ENCODE measurements at places on chromosomes 5 and 9.

DNA sequence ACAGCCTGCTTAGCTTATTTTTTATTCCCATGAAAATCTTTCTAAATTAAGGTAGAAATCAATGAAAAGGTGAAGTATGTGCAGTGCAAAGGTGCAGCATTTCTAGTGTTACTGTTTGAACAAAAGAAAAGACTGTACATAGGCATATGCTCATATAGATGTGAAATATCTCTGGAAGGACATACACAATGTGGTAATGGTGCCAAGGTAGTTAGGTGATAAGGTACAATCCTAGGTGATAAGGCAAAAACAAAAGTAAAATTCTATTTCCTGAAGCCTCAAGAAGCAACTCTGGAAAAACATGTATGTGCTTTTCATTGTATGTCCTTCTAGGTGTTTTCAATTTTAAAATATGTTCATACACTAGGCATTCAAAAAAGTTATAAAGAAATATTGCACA, 139.4 kb upstream of the PTGER4 start:
- DNase-seq: no peak

- no peak for DNase-seq
Measured at GRCh38 chr5:89117124-89117644, 234.2 kb upstream of the MEF2C start.

GRCh38 chr5:174606153-174606552, 118.2 kb upstream of the MSX2 start:
- no peak for DNase-seq

DNA sequence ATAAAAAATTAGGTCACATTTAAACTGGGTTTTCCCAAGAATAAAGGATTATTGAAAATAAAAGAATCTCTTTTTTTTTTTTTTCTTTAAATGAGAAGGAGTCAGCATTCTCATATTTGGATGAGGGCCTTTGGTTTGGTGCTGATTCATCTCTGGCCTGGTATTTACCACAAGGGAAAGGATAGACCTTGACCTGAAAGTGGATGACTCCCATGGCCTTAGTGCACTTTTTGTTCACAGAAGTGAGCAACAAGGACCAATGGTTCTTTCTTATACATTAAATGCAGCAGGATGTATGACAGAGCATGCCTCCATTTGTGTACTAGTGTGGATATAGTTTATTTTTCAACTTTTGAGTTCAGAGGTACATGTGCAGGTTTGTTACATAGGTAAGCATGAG, 6.9 kb downstream of the YTHDC2 start:
- DNase-seq: no peak

DNA sequence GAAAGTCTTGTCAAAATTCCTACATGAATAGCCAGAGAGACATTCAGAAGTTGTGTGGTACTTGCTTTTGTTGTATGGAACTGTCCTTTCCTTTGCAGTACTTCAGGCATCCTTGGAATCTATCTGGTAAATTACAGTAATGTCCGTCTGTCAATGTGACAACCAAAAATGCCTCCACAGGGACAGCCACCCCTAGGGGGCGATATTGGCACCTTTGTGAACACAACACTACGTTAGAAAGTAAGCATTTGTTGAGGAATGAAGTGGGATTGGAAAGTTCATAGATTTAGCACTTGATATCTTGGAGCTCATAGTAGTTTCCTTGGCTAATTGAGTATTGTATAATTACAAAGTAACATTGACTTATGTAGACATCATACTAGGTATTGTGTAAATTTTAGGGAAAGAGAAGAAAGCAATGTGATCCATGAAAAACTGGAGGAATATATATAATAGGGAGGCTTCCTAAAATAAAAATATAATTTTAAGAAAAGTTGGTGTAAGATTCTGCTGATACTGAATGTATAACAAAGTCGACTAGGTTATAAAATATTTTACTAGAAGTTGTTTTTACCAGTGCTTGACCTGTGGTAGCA, 32.7 kb downstream of the TMEFF1 start:
- no peak for DNase-seq

- no peak for DNase-seq
Measured at GRCh38 chr9:76580188-76580587, 121.2 kb downstream of the GCNT1 start.

GRCh38 chr9:135791431-135792267, 89.7 kb downstream of the KCNT1 start:
- DNase-seq: no peak

DNA sequence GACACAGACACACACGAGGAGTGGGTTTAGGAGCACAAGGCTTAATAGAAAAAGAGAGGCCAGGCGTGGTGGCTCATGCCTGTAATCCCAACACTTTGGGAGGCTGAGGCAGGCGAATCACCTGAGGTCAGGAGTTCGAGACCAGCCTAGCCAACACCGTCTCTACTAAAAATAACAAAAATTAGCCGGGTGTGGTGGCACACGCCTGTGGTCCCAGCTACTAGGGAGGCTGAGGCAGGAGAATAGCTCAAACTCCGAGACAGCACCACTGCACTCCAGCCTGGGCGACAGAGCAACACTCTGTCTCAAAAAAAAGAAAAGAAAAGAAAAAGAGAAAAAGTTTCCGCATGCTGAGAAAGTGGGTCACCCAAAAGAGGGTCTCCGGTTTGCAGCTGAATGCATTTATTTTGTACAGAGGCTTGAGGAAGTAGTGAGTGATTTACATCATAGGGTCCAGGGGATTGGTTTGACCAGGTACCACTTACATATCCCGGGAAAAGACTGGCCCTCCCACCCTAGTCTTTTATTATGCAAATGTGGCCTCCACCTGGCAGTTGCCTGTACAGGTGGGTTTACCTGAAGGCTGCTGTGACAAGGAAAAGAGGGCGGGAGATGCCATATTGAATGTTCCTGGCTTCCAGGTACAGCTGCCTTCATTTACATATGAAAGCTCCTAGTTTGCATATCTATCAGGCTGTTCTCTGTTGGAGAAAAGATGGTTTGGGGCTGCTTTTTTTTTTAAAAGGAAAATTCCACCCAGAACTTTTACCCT, 366.2 kb upstream of the GRAMD2B start:
- peak; percentile 18 for DNase-seq

DNA sequence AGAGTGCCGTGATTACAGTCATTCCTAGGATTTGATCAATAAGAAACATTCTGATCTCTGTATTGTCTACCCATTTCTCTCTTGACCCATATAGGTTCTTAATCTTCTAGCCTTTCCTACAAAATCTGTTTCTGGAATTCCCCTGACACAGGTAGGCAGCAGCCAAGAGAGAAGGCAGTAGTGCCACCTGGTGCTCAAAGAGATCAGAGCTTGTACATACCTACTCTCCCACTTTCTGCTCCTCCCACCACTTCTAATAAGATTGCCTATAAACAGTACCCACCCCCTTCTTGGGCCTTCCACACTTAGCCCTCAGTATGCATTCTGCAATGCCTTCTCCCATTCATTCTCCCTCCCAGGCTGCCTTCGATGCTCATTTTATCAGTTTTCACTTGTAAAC, 117.4 kb upstream of the RORB start:
- no peak for DNase-seq

GRCh38 chr5:15904899-15905830, 274.4 kb downstream of the MARCHF11 start:
- DNase-seq: no peak

- DNase-seq: peak; percentile 73
Measured at GRCh38 chr5:1386274-1386717, 41.4 kb upstream of the CLPTM1L start.

DNA sequence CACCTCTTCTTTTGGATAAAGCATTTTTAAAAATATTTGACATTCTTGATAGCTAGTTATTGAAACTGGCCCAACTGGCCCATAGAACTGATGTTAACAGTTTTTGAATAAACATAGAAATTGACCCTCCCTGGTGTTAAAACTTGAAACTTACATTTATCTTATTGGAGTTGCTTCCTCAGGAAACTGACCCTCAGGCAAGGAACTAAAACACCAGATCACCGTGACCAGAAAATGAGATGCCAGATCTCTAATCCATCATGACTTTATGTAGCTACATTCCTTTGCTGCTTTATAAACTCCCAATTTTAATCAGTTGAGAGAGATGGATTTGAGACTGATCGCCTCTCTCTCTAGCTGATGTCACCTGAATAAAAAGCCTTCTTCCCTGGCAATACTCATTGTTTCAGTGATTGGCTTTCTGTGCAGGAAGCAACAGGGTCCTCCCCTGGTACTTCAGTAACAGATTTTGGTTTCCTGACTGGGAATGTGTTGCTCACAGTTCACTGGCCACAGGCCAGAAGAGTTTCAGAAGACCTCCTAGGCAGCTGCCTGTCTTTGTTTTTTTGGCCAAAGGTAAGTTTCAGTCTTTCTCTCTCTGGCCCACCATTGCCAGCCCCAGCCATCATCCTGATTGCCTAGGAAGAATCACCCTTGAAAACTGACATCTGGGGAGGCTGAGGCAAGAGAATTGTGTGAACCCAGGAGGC, 212.4 kb downstream of the DTWD2 start:
- no peak for DNase-seq

GRCh38 chr5:74148321-74148720, 492.2 kb downstream of the ENC1 start:
- DNase-seq: no peak

DNA sequence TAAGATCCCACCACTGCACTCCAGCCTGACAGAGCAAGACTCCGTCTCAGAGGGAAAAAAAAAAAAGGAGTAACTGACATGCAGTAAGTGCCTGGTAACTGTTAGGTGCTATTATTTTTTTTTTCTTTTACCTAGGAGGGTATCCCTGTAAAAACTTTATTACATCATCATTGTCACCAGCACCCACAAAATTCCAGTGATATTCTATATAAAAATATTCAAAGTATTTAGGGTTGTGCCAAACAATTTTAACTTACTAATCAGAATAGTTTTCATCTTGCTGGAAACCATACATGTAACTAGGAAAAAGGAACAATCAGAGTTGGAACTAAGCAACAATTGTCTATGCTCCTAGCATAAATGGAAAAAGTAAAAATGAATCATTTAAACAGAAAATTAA, 112.4 kb downstream of the SSBP2 start:
- no peak for DNase-seq

- no peak for DNase-seq
Measured at GRCh38 chr9:14212077-14212476, 101.9 kb downstream of the NFIB start.

DNA sequence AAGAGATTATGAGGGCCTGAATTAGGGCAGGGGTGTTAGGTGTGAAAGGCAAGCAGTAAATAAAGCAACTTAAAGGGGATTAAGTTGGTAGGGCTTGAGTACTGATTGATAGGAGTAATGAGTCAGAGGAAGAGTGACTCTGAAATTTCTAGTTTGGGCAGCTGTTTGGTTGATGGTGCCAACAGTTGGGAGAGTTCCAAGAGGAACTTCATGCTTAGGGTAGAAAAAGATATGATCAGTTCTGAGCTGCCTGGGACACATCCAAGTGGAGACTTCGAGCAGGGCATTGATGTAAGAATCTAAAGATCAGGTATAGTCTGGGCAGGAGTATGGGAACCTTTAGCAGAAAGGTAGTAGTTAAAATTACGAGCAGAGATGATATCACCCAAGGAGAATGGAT, 10.2 kb downstream of the MAMDC2 start:
- no peak for DNase-seq

DNA sequence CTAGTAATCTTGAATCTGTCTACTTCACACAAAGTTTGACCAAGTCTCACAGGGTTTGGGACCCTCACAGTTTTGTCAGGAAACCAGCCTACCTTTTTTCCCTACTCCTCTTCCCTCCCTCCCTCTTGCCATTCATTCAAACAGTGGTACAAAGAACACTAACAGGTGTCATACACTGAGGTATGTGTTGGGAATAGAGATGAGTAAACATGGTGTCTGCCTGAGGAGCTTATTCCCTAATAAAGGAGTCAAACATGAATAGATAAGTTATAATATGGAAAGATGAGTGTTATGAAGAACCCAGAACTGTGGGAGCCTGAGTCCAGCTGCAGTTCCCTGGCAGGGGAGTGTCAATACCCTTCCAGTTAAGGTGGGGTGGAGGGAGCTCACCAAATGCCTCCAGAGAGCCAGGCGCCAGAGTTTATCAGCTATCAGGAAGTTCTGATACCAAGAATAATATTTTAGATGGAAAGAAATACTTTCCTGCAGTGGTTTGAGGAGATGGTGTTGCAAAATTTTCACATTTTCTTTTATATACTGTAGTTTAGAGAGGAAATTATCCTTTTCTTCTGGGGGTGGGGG, 183.4 kb upstream of the NR3C1 start:
- DNase-seq: no peak

DNA sequence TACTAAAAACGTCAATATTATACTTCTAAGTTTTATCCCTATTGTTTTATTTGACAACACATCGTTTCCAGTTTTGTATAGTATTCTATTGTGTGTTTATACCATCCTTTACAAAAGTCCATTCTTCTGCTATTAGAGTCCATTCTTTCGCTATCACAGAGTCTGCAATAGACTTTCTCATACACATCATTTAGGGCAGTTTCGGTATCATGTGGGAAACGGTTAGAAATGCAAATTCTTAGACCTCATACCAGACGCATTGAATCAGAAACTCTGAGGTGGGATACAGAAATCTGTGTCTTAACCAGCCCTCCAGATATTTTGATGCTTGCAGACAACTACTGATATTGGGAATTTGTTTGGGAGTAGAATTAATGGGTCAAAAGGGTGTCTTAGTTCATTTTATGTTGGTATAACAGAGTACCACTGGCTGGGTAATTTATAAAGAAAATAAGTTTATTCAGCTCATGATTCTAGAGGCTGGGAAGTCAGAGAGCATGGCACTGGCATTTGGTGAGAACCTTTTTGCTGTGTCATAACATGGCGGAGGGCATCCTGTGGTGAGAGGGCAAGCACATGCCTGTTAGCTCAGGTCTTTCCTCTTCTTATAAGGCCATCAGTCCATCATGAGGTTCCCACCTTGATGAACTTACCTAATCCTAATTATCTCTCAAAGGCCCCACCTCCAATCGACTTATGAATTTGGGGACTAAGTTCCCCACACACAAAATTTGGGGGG, 21.1 kb downstream of the CARTPT start:
- no peak for DNase-seq

GRCh38 chr5:43358726-43359125, 45.5 kb upstream of the HMGCS1 start:
- DNase-seq: no peak

- DNase-seq: no peak
Measured at GRCh38 chr5:158468444-158468843, 609.5 kb upstream of the CLINT1 start.

Data from NCI-H748 treated with DMSO at 0.1 percent for 48 hours (cell line).